ENCODE measurements at places on chromosomes 6 and 20. TPM values are rescaled to one million over a fixed set of nuclear protein-coding genes. Genes with fewer than 3 reads are reported as not detected.

DNA sequence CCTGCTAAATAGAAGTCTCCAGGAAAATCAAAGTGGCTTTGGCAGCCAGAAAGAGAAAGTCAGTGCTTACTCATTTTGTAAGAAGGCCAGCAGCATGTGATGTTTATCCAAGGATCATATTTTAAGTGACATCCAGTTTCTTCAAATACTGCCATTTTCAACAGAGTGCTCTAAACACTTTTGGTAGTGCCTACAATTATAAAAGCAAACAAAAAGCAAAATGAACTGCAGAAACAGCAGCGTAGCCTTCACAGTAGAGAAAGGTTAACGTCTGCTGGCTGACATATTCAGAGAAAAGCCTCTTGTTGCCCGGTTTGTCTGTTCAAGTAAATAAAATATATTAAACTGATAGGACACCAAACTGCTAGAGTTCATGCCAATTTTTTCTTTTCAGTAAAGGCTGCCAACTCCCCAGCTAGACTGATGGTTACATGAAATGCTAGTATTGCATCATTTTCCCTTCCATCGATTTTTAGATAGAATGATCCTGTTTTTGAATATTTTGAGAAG, 705.7 kb upstream of the SLC35B3 start:
- no peak for DNase-seq

DNA sequence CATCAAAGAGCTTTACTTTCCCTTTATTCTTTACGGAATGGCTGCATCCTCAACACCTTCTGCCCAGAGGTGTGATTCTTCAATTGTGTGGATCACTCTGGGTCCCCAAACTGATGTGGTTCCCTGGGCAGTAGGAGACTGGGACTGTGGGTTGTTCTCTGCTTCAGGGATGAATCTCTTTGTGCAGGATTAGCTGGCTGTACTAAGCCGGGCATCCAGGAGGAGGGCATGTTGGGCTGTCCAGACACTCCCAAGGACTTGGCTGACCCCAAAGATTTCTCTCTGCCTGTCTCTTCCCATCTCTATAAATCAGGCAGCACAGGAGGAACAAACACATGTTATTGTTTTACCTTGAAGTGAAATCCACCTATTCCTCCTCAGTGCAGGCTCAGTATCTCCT, 15.3 kb downstream of the FARS2 start:
- no peak for DNase-seq

GRCh38 chr20:10877342-10877741, 203.5 kb upstream of the JAG1 start:
- no peak for DNase-seq

- no peak for DNase-seq
These were observed 262.5 kb downstream of the GJA1 start for GRCh38 chr6:121697921-121698320.

DNA sequence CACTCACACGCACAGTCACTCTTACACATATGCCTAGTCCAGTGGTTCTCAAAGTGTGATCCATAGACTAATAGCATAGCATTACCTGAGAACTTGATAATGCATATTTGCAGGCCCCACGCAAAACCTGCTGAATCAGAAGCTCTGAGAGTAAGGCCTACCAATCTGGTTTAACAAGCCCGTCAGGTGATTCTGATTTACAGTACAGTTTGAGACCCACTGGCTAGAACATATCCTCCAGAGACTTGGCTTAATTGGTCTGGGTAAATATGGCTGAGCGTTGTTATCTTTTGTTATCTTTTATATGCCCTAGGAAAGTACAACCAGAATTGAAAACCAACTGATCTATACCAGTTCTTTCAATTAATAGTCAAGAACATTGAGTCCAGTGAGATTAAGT, 9.6 kb downstream of the TSPYL4 start:
- no peak for DNase-seq

DNA sequence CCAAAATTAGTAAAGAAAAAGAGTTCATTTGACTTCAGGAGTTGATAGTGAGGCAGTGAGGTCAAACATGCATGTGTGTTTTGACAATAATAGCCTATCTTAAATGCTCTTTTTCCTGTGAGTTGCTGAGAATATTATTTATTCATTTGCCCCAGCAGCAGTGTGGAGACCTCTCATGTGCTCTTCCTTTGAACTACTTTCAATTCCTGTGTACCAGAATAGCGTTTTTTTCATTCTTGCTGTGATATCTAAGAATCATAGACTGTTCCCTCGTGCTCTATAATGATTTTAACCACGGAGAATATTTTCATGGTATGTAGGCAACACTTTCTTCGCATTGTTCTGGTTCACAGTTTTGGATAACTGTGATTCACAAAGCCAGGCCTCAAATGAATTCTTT, 5.2 kb downstream of the CDYL start:
- no peak for DNase-seq

GRCh38 chr6:107968081-107968480, 10.1 kb upstream of the SEC63 start:
- DNase-seq, result no peak

DNA sequence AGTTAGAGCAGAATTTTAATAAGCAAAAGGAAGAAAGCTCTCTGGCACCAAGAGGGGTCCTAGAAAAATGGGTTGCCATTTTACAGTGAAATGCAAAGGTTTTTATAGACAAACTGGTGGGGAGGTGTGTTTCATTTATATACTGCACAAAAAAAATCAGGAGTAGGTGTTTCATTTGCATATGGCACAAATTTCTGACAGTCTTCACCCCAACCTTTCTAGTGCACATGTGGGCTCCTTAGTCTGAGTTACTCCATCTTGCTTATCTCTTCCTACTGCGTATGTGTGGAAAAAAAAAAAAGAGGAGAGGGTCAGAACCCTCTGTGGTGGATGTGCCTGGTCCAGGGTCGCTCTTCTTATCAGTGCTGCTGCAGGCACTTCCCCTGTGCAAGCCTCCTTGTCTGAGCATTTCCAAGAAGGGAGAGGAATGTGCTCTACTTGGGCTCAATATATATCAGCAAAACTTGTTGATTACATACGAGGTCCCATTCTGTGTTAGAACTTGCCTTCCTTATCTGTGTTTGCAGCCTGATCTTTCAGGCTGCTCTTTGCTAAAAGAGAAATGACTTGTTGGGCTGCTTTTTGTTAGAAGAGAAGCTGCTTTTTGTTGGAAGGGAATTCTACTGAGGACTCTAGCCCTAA, 59.0 kb upstream of the MRAP2 start:
- DNase-seq, result no peak

GRCh38 chr20:33072362-33072761, 7.1 kb upstream of the BPIFB4 start:
- DNase-seq, result no peak

GRCh38 chr6:84457276-84457675, 229.8 kb upstream of the CEP162 start:
- DNase-seq, result no peak

DNA sequence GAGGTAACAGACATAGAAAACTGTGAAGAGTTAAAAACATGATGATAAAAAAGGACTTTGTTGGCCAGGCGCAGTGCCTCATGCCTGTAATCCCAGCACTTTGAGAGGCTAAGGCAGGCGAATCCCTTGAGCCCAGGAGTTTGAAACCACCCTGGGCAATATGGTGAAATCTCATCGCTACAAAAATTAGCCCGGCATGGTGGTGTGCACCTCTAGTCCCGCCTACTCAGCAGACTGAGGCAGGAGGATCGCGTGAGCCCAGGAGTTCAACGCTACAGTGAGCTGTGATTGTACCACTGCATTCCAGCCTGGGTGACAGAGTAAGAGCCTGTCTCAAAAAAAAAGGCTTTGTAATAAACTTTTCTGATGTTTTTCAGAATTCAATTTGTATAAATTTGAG, 60.1 kb downstream of the GFOD1 start:
- DNase-seq, result no peak

DNA sequence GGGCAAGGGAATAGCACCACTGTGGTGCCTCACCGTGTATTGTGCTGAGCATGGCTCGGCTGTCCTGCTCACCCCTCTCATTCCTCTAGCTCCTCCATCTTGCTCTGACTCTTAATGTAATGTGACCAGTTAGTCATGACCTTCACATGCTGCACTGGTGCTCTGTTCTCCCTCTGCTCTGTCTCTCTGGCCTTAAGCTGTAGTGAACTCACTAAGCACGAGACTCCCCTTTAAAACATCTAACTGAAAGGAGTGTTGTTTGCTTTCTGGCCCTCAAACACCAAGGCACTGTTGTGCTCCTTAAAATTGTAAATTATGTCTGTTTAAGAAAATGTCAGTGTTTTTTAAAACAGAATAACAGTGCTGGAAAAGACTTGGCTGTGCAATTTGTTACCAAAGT, 140.4 kb downstream of the HDGFL1 start:
- DNase-seq, result no peak

GRCh38 chr6:155409391-155409790, 46.2 kb downstream of the NOX3 start:
- no peak for DNase-seq

DNA sequence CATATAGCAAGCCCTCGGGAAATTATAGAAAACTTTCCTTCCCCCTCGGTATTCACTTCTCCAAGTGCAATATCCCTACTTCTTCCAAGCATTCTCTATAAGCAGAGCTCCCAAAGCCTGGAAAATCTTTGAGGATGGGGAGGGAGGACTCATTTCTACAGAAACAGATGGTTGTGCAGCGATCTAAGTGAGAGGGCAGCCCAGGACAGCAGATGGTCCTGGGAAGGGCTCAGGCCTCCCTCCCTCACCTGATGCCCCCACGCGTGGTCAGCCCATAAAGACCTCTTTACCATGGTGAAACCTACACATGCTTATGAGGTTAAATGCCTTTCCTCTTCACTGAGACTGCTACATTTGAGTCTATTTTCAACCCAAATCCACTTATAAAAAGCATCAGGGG, 319.6 kb upstream of the QKI start:
- DNase-seq, result no peak

GRCh38 chr6:167833396-167833763, 6.7 kb downstream of the AFDN start:
- DNase-seq, result no peak

CCN6 gene
- not detected for total RNA-seq

SLC17A9 gene
- total RNA-seq, result 0.22 TPM

HCK gene
- total RNA-seq, result not detected

ZC2HC1B gene
- not detected for total RNA-seq

GJA1 gene
- total RNA-seq, result not detected

TP53TG5 gene
- total RNA-seq, result 0.23 TPM

CCND3 gene
- 70.5 TPM for total RNA-seq

NRN1 gene
- not detected for total RNA-seq

PAK5 gene
- total RNA-seq, result not detected

KIZ gene
- 17.2 TPM for total RNA-seq

SLC44A4 gene
- 44.9 TPM for total RNA-seq

Measured in PC-9 (cell line).